ENCODE measurements at places on chromosomes 2 and 18.
A peak's percentile ranks its signal among the peaks of the same experiment; 100 is the strongest.

GRCh38 chr2:55811048-55811447 lies 112.5 kb downstream of the EFEMP1 start:
- DNase-seq = no peak

- DNase-seq = no peak
Observed at GRCh38 chr2:37631698-37632097, 39.7 kb downstream of the CDC42EP3 start.

GRCh38 chr2:62472312-62472711 lies 33.7 kb downstream of the TMEM17 start:
- DNase-seq = no peak

DNA sequence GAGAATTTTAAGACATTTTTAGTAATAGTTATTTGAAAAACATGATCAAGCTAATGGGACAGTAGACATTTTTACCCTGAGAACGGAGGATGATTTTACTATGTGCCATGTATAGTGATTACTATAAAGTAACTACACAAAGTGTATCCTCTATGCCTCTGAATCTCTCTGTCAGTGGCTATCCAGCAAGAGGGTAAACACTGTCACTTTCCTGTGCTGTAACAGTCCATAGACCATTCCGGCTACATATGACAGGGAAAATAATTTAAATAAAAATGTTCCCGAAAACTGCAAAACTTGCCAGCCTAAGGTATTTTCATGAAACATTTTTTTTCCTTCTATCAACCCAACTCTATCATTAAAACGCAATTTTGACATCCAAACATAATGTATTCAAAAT lies 1632.2 kb upstream of the ACVR2A start:
- no peak for DNase-seq

DNA sequence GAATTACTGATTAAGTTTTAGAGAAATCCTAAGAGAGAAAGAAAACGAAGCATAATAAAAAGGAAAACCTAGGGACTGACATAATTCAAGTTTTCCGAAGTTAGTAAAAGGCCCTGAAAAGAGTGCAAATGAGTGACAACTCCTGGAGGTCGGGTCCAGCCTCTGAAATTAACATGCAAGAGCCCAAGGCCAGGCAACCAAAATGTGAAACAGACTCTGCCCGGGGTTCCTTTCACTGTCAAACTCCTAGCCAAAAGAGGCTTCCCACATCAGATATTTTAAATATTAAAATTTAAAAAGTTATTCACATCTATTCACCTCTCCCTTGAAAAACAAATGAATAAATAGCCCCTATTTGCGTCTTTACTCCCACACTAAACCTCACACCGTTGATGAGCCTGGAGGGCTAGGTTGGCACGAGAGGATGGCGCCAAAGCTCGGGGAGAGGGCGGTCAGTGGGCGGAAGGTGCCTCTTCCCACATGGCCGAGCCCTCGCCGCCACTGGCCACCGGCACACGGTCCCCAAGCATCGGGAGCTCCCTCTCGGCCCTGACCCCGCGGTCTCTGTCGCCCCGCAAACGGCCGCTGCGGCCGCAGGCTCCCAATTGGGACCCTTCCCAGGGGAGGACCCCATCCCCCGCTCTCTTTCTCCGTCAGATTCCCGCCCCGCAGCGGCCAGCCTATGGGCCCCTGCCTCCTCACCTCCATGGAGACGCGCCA lies 630 bp downstream of the PPM1G start:
- peak; percentile 33 for DNase-seq

GRCh38 chr18:44039216-44039615 lies 641.5 kb upstream of the SETBP1 start:
- DNase-seq = no peak

GRCh38 chr2:20451761-20452499 lies 5.1 kb downstream of the RHOB start:
- DNase-seq = no peak

DNA sequence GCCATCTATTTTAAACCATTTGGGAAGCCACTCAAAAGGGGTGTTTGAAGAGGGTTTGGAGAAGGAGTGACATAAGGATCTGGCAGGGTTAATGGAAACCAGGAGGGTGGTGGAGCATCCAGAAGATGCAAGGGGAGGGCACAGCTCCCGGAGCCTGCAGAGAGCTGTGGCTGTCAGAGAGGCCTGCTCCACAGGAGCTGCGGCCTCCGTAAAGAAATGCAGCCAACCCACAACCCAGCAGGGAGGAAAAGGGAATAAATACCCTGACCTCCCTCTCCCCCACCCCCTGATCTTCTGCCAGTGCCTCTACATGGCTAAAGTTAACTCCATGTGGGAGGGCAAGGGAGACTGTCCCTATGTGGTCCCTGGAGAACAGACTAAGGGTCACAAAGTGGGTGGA lies 567.1 kb upstream of the POU3F3 start:
- no peak for DNase-seq

DNA sequence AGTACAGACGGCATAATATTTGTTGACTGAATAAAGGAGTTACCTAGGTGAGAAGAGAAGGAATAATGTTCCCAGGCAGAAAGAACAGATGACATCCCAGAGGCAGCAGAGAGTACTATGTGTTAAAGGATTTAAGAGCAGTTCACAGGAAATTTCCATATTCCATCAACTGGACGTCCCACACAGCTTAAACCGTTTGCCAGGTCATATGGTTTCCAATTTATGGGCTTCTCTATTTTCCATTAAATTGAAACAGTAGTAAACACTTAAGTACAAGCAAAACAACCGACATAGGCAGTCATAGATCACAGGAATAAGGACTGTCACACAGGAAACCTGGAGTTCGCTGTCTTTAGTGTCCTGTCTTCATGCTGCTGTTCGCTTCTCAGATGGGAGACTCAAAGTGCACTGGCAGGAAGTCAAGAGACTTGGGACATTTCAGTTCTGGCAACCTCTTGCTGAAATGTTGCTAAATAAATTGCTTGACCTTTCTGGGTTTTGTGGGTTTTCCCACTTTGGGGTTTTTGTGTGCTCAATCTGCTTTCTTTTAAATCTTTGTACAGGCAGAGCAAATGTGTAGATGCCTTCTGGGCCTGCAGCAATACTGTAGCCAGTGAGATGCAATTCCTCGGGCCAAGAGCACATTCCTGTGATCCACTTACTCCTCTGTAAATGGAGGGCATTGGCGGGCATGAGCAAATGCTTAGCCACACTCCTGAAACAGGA lies 5.8 kb upstream of the PIEZO2 start:
- DNase-seq = no peak

- peak; percentile 8 for DNase-seq
Observed at GRCh38 chr2:3154700-3155099, 222.9 kb downstream of the EIPR1 start.

GRCh38 chr2:196137271-196137670 lies 34.1 kb downstream of the STK17B start:
- no peak for DNase-seq

DNA sequence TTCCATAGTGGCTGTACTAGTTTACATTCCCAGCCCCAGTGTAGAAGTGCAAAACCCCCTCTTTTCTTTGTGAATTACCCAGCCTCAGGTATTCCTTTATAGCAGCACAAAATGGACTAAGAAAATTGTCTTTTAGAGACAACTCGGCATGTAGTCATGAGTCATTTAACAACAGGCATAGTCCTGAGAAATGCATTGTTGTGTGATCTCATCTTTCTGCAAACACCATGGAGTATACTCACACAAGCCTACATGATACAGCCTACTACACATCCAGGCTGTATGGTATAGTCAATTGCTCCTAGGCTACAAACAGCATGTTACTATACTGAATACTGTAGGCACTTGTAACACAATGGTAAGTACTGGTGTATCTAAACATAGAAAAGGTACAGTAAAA lies 44.4 kb upstream of the MBP start:
- no peak for DNase-seq

- no peak for DNase-seq
Observed at GRCh38 chr2:163182764-163183354, 344.3 kb upstream of the KCNH7 start.

- DNase-seq = no peak
Observed at GRCh38 chr2:72036595-72036994, 111.1 kb downstream of the CYP26B1 start.

DNA sequence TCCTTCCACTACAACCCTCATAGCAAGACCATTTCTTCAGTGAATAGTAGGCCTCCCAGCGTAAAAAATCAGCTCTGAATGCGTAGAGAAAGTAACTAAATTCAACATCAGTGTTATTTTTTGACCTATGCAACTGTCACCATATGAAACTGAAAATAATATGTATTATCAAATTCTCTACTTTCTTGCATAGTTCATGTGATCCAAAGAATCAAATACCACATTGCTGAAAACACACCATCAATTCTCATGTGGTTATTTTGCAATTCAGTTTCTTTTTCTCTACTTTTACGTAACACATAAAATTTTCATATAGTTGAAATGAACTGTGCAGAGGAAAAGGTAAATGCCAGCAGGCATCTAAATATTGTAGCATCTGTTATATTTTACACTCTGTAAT lies 208.5 kb upstream of the SPOPL start:
- DNase-seq = no peak

DNA sequence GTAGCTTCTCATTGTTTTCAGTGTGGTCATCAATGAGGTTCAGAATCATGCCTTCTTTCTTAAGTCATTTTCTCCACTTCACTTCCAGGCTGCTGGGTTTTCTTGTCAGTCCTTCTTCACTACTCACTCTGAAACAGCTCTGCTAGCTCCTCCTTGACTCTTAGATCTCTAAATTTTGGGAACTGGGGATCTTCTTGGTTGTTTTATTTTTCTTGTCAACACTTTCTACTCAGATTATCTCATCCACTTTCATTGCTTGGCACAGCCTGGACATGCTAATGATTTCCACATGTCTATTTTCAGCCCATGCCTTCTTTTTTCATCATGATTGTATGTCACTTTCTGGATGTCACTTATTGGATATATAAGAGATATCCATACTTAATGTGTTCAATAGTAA lies 517.8 kb upstream of the DSEL start:
- DNase-seq = no peak

GRCh38 chr2:130841741-130842365 lies 5.1 kb downstream of the ARHGEF4 start:
- no peak for DNase-seq

DNA sequence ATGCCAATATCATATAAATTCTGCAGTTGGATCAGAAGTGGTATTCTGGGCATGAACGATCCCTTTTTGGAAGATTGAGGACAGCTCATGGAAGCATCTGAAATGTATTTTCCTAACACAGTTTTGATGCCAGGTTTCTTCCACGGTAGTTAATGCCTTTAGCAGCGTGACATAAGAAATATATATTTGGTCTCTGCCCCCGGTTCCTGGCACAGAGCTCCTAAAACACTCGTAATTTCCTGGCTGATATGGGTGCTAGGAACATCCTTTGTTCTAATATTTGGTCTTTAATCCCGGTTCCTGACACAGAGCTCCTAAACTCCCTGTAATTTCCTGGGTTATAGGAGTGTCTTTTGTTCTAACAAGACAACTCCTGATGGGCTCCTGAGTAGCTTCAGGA lies 8.2 kb upstream of the CABLES1 start:
- no peak for DNase-seq

- no peak for DNase-seq
Observed at GRCh38 chr2:230557065-230557464, 141.1 kb downstream of the SP100 start.

- no peak for DNase-seq
Observed at GRCh38 chr2:76498360-76498759, 787.6 kb upstream of the GCFC2 start.

GRCh38 chr2:141280037-141280436 lies 850.8 kb downstream of the LRP1B start:
- DNase-seq = no peak

DNA sequence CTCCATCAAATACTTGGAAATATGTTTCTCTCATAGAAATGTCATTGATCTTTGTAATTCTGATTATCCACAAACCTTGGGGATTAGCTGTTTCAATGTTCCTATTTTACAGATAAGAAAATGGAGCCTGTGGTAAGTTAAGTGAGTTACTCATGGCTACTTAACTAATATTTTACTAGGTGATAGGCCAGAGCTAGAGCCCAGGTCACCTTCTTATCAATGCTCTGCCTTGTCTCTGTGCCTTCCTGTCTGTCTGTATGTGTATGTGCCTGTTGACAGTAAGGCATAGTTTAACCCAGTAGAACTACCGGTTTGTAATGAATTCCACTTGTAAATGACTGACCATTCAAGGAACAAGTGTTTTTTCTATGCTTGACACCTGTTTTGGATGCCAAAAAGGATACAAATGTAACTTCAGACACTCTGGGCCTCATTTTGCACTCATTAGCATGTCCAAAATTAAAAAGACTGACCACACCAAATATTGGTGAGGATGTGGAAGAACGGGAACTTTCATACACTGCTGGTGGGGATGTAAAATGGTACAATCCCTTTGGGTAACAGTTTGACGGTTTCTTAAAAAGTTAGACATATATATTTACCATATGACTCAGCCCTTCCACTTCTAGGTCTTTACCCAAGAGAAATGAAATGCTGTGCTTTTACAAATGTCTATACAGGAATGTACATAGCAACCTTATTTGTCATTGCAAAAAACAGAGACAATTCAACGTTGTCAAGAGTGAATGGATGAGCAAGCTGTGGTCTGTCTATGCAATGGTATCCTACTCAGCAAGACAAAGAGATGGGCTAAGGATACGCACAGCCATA lies 19.6 kb upstream of the IL1A start:
- peak; percentile 75 for DNase-seq

- no peak for DNase-seq
Observed at GRCh38 chr2:227310756-227311110, 14.3 kb upstream of the MFF start.

GRCh38 chr2:160087854-160088745 lies 25.7 kb upstream of the PLA2R1 start:
- DNase-seq = peak; percentile 32

GRCh38 chr18:55401638-55402191 lies 186.3 kb downstream of the TCF4 start:
- no peak for DNase-seq

DNA sequence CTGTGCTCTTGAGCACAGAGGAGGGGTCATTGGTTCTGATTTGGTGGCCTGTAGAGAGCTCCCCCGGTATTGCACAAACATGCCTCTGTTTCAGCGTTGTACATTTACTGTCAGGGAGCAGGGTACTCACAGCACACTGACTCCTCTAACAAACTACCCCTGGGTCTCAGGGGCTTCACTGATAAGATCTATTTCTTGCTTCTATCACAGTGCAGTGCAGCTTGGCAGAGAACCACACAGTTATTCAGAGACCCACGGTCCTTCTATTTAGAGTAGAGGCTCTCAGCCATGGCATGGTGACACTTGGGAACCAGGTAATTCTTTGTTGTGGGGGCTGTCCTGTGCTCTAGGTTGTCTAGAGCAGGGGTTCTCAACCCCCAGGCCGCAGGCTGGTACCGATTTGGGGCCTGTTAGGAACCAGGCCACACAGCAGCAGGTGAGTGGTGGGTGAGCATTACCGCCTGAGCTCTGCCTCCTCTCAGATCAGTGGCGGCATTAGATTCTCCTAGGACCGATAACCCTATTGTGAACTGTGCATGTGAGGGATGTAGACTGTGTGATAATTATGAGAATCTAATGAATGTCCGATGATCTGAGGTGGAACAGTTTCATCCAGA lies 133.4 kb upstream of the MYCN start:
- no peak for DNase-seq

DNA sequence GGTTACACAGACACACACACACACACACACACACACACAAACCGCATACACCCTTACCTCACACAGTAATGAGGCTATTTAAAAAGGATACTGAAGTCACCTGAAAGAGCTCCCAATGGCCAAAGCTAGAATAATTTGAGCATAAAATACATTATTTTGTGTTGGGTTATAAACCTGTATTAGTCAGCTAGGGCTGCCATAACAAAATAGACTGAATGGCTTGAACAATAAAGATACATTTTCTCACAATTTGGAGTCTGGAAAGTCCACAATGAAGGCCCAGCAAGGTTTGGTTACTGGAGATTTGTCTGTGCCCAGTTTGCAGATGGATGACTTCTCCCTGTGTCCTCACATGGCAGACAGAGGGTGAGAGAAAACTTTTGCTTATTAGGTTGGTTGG lies 605.4 kb upstream of the REG3G start:
- no peak for DNase-seq
